ENCODE measurements at places on chromosomes 7 and 10.

GRCh38 chr7:36863901-36864701 is 139.8 kb upstream of the AOAH start:
- no peak for DNase-seq

- no peak for DNase-seq
Observed at GRCh38 chr7:49670991-49671390, 102.4 kb upstream of the VWC2 start.

GRCh38 chr10:25441270-25441669 is 266.5 kb downstream of the GPR158 start:
- DNase-seq, result no peak

GRCh38 chr7:79436378-79436777 is 17.1 kb downstream of the MAGI2 start:
- no peak for DNase-seq

DNA sequence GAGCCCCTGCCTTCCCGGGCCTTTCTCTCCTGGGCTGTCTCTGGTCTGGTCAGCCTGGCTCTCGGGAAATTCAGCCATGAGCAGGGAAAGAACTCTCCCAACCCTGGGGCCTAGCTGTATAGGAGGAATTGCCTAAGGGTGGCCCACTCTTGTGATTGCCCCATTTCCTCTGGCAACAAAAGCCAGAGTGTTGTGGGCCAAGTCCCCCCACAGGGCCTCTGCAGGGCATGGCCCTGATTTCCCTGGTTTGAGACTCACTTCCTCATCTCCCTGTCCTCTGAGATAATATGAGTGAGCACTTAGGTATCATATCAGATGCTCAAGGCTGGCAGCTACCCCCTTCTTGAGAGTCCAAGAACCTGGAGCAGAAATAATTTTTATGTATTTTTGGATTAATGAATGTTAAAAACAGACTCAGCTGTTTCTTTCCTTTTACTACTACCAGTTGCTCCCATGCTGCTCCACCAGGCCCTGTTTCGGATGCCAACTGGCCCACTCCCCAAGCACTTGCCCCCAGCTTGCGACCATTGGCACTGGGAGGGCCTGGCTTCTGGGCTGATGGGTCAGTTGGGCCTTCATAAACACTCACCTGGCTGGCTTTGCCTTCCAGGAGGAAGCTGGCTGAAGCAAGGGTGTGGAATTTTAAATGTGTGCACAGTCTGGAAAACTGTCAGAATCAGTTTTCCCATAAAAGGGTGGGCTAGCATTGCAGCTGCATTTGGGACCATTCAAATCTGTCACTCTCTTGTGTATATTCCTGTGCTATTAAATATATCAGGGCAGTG is 11.4 kb downstream of the IRF5 start:
- DNase-seq, result no peak

GRCh38 chr10:127300868-127301321 is 104.5 kb upstream of the INSYN2A start:
- no peak for DNase-seq

GRCh38 chr7:46811529-46811928 is 770.4 kb downstream of the TNS3 start:
- DNase-seq, result no peak

Data from cortex of kidney (tissue), 1 donor.